Choroid plexus epithelial cell (primary cell): ENCODE measurements at places on chromosomes 11 and 22.

DNA sequence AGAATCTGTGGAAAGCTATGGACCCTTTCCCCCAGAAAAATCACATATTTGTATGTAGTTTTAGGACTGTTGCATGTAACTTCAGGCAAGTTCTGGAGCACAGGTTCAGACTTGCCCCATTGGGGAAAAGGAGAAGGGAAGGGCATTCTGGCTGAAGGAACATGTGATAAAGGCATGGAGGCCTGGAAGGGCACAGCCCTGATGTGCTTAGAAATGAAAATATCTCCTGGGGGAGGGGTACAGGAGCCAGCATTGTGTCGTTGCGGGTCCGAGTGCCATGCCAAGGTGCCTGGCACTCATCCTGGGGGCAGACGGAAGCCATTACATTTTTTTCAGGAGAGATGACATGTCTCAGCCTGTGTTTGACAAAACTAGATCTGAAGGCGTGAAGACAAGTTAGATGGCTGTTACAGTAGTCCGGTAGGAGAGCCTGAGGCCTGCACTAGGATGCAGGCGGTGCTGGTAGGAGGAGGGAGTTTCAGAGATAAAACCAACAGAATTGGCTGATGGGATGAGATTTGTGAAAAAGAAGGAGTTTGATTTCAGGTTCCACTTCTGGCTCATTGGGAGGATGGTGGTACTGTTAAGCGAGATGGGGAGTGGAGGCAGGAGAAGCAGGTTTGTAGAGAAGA lies 96.9 kb downstream of the TEAD1 start:
- DNase-seq: no peak

DNA sequence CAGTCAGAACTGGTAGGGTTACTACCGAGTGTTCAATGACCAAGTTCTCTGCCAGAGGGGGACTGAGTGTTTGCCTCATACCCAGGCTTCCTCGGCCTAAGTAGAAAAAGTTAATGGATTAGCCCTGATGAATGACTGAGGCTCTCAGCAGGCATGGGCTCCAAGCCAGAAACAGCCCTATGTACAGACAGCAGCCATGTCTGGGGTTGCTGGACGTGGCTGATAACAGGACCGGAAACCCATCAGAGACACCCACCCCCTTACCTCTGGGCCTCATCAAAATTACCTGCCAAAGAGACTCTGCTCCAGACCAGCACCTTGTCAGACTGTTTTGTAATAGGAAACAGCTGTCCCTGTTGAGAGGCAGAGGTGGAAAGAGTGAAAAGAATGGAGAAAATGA lies 351.4 kb downstream of the ETS1 start:
- DNase-seq: peak; percentile 59

DNA sequence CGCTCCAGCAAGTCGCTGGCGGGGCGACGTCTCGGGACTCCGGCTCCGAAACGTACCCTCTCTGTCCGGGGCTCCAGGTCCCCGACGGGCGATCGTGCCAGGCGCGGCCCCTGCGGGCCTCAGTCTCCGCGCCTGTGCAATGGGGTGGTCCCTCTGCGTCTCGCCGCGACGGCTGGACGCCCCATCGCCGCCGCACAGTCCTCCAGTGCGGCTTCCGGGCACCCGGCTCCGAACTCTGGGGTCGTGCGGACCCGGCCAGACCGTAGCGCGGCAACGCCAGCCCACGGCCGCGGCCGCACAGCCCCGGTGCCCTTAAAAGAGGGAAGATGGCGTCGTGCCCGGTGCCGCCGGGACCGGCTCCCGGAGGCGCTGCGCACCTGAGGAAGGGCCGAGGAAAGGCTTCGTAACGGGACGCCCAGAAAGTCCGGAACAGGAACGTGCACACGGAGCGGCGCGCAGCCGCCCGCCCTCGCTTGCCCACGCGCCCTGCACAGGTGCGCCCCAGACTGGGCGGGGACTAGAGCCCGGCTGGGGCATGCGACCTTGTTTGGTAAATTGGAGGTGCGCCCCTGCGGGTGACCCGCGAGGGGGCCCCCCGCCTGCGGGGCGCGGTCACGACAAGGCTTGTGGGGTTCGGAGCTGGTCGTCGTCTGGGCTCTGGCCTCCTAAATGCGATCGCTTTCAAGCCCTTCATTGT lies 525 bp downstream of the BIK start:
- no peak for DNase-seq

DNA sequence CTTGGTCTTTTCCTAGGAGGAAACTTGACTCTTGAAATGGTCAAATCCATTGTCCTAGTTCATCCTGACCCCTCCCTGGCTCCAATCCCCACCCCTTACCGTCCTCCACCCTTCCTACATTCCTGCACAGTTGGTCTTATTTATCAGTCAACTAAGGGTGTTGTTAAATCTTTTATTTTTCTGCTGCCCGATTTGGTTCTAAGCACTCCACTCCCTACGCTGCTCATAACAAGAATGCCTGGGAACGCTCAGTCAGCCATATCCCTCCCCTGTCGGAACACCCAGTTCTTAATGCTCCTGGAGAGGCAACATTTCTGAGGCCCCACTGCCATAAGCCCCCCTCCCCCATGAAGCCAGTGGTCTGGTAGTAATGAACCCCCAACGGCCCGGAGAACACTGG lies 9.7 kb downstream of the EHF start:
- no peak for DNase-seq

DNA sequence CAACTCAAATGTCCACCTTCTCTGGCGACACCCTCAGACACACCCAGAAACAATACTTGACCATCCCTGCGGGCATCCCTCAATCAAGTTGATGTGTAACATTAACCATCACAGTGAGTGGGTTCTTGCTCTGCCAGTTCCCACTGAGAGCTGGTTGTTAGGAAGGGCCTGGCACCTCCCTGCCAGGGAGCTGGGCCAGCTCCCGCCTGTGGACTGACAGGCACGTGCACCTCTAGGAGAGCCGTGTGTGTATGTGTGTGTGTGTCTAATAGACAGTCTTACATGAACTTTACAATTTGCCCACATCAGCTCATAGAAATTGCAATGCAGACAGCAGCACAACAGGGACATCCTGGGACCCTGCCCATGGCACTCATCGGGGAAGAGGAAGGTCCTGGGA lies 298.7 kb downstream of the SHANK2 start:
- no peak for DNase-seq

- DNase-seq: peak; percentile 81
Measured at GRCh38 chr22:31870890-31871289, 73.4 kb upstream of the YWHAH start.

- peak; percentile 72 for DNase-seq
Measured at GRCh38 chr11:119320776-119321524, 4.0 kb upstream of the MCAM start.

- DNase-seq: peak; percentile 91
Measured at GRCh38 chr11:118916842-118917388, 8.8 kb downstream of the BCL9L start.

DNA sequence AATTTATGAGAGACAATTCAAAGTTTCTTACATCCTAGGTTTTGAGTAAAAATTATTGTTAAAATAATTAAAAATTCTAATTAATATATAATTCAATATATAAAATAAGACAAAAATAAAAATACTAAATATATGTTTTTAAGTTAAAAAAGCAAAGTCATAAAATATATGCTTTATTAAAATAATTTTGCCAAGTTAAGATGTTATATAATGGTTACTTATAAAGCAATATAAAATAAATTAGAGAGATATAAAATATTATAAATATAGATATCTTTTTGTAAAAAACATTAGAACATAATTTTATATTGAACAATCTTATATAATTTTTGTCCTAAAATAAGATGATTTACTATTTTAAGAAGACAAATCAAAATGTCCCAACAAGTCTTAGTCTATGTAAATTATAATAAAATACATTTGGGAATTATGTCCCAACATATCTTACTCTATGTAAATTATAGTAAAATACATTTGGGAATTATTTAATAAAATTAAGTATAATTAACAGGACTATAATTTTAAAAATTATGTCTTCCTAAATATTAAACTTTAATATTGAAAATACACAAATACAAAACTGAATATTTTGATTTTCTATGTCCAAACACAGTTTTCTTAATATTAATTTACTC lies 67.7 kb upstream of the TOP3B start:
- no peak for DNase-seq

GRCh38 chr11:120432056-120433018 lies 79.2 kb upstream of the GRIK4 start:
- DNase-seq: peak; percentile 98

GRCh38 chr11:9802291-9802861 lies 138.5 kb downstream of the SWAP70 start:
- DNase-seq: peak; percentile 92

GRCh38 chr22:39480557-39480956 lies 21.5 kb upstream of the MIEF1 start:
- DNase-seq: no peak

- DNase-seq: no peak
Measured at GRCh38 chr11:70141486-70142220, 61.4 kb upstream of the FADD start.

DNA sequence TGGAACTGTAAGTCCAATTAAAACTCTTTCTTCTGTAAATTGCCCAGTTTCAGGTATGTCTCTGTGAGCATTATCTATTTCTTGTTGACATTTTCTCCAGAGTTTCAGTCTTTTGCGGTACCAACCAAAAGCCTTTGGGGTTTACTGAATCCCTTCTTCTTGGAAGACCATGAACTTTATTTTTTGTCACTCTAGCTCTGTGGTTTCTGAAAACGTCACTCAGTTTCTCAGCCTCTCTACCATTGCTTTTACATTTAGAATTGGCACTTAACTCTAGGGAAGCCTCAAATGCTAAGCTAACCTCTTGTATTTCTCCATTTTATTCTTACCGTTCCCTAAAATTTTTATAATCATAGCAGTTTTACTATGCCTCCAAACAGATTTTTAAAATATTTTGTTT lies 237.6 kb downstream of the CSNK2A3 start:
- DNase-seq: no peak

DNA sequence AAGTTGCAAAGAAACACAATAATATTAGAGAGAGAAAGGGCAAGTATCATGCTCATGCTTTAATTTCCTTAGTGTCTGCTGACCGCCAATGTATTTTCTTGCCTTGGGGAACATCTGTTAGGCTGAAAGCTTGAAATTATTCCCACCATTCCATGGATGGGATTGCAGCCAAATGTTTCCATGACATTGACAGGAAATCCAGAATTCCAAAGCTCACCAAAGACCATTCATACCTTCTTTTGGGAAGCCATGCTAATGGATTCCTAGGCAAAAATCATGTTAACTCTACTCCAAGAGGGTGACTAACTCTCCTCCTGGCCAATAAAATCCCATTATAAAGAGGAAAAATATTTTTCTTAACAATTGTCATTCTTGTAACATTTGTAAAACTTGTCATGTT lies 661.4 kb upstream of the FAT3 start:
- DNase-seq: no peak

- peak; percentile 66 for DNase-seq
Measured at GRCh38 chr11:73200256-73200655, 17.8 kb upstream of the P2RY2 start.

DNA sequence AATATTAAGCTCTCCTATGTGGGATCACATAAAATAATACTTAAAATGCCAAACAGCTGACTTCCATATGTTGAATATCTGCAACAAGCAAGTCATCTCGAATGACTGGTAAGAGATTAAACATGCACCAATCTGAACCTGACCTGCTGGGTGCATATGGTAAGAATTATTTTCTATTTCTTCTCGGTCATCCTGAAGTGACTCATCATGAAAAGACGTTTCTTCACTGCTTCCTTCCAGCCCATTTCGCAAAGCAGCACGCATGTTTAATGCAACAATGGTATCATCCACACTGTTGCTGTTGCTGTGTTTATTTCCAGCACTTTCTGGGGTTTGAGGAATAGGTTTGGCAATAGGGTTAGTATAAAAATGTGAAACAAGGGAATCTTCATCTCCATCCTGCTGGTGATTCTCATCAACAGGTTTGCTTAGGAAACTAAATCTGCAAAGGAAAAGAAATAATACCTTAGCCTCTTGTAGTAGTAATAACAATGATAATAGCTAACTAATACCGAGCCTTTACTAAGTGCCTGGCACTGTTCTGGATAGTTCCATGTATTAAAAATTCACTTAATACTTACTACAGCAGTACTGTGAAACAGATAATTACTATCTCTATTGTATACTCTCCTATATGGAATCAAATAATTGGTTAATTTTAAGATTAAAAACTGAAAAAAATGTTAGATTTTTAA lies 52.0 kb upstream of the CHRNA10 start:
- DNase-seq: peak; percentile 98

GRCh38 chr22:41831828-41832552 lies 915 bp upstream of the SREBF2 start:
- DNase-seq: no peak
